ENCODE measurements at places on chromosomes 3 and 15.

GRCh38 chr15:92901072-92901761 is 1.1 kb downstream of the CHD2 start:
- DNase-seq: no peak

GRCh38 chr3:1962396-1963088 is 136.1 kb upstream of the CNTN4 start:
- no peak for DNase-seq

GRCh38 chr15:89444241-89445225 is 51.9 kb downstream of the RHCG start:
- no peak for DNase-seq

DNA sequence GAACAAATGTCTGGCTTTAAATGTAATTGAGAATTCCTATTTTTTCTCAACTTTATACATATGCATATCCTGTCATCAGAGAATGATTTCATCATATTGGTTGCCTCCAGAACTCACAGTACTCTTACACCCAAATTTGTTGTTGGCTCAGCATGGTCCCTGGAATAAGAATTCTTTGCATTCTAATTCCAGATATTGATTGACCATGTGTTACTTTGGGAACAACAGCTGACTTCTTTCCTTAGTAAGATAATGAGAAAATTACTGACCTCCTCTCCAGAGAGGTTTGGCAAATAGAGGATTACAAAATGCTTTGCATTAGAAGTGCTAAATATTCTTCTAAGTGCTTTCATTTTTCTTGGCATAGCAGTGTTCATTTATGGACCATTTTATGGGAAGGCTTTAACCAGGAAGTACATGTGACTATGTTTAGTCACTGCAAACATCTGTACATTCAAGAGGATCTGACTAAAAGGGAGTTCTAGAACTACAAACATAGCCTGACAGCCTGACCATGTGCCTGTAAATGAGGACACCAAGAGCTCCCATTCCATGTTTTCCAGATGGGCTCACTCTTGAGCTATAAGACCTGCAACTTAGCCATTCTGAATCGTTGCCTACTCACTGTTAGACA is 391.6 kb upstream of the DPPA4 start:
- no peak for DNase-seq

DNA sequence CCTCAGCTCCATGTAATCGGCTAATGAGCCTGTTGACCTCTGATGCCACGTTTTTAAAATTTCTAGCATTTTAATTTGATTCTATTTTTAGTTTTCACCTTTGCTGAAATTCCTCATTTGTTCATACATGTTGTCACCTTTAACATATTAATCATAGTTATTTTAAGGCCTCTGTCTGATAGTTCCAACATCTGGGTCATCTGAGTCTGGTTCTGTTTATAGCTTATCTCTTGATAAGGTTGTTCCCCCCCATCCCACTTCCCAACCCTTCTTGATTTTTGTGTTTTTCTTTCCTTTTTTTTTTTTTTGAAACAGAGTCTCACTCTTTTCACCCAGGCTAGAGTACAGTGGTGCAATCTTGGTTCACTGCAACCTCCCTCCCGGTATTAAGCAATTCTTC is 36.4 kb downstream of the MAP2K1 start:
- no peak for DNase-seq

DNA sequence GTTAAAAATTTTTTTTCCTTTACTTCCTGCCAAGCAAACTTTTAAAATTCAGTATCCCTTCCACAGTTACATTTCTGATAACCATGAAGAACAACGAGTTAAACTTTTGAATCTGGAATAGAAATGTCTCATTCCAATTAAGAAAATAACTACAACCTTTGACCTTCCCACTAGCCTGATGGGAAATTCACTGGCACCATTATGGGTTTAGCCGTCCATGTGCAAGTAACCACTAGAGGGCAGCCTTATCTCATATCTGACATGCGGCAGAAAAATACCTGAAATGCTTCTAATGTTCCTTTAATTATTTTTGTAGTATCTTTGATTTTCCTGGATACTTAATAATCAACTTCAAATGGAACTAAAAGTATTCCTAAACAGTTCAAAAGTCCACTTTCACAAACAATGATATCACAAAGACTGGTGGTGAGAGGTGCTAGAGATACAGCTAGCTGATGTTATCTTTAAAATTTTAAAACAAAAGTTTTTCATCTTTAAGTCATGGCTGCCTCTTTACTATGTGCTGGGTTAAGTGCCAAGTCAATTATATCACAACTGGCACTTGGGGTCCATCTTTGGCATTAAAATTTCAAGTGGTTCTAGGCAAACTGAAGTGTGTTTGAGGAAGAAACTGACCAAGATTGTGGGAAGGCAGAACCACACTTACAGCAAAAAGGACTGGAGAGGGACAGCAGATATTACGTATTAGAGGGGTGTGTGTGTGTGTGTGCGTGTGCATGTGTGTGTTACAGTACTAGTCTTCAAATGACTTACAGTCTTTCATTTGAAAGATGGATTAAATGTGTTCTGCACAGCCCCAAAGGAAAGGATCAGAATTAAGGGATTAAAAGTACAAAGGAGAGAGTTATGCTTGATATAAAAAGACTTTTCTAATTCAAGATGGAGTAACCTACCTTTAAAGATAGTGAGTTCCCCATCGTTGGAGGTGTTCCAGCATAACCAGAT is 107.1 kb upstream of the ICE2 start:
- DNase-seq: no peak

- no peak for DNase-seq
These were observed 12.3 kb upstream of the BDH1 start for GRCh38 chr3:197567904-197568681.

GRCh38 chr15:31278061-31278445 is 48.6 kb upstream of the KLF13 start:
- no peak for DNase-seq

GRCh38 chr3:148054999-148055398 is 642.7 kb upstream of the AGTR1 start:
- no peak for DNase-seq

DNA sequence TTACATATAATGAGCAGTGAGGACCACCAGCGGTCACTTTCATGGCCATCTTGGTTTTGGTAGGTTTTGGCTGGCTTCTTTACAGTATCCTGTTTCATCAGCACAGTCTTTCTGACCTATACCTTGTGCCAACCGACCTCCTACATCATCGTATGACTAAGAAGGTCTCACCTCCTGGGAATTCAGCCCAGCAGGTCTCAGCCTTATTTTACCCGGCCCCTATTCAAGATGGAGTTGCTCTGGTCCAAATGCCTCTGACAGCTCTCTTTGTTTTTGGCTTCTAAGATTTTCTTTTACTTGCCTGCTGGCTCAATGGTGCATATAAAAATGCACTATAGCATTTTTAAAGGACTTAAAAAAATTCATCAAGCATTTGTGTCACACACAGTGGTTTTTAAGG is 3.2 kb upstream of the MME start:
- no peak for DNase-seq

Data from activated CD4-positive, CD25-positive, alpha-beta regulatory T cell treated with anti-CD3 and anti-CD28 coated beads, Interleukin-2, amount 50 U/mL, for 16 hours (primary cell).